ENCODE measurements at places on chromosomes 1 and 21.
A peak's percentile ranks its signal among the peaks of the same experiment; 100 is the strongest.

DNA sequence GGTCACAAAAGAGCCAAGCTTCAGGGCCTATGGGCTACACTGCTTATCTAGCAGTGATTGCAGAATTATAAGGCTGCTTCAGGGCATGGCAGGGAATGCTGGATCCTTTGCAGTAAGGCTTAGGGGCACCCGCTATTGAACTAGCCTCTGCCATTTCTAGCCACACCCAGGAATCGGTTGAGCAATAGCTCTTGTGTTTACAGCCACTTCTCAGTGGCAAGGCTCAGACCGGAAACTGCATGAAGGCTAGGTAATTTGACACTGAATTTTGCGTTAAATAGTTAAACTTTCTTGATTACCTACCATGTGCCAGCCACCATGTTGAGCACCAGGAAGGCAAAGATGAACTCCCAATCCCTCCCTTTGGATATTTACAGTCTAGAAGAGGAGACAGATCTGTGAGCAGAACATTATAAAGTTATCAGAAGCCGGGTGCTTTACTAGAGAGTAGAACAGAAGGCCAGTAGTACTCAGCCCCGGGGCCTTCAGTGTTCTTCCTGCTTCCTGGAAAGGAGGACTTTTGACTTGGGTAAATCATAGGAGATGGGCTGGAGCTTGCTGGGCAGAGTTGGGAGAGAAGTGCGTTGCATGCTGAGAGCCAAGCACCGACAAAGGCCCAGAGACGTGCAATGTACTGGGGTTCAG, 98.6 kb upstream of the LPGAT1 start:
- peak; percentile 87 for DNase-seq

DNA sequence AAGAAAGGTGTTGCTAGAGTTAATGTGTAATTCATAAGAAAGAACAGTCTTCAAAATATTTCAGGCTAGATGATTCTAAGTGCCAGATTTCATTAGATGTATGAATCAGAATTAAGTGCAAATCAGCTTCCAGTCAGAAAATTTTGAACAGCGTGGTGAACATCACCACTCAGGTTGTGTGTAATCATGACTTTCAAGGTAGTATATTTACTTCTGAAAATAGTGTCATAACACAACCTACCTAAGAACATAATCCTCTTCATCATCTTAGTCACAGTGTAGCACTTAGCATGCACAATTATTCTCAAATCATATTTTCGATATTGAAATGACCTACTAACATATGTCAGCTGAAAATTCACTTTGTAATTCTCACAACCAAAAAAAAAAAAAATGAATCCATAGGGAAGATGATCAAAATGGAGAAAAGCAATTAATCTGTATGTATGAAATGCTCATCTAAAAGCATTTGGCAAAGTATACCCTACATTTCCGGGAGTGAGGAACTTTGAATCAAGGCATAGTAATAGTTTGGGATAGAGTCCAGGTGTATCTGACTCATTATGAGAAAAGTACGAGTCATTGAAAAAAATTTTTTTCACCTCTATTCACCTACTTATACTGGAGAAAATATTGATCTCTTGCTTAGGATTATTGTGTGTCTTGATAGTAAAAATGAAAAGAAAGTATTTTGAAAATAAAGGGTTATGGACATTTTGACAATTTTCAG, 221.8 kb upstream of the CHRM3 start:
- DNase-seq: no peak

GRCh38 chr1:12098786-12099185, 35.7 kb downstream of the TNFRSF8 start:
- no peak for DNase-seq

- DNase-seq: no peak
Measured at GRCh38 chr1:3651026-3651929, 1.0 kb upstream of the TP73 start.

DNA sequence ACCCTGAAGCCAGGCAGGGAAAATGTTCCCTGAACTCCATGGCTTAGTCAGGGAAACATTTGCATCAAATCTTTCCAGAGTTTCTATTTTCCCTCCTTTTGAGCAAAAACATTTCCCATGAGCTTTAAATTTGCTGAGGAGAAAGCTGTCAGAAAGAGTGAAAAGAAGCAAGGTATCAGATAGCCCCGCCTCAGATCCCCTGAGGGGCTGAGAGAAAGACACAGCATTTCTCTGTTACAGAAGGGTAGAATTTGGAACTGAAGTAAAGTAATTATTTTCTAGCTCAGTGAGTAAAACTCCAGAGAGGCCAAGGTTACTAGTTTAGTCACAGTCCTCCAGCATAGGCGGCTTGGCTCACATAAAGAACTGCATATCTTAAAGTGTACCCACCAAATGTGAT, 10.6 kb downstream of the FMO1 start:
- DNase-seq: no peak

- DNase-seq: no peak
Measured at GRCh38 chr1:57353654-57354053, 70.2 kb downstream of the DAB1 start.

DNA sequence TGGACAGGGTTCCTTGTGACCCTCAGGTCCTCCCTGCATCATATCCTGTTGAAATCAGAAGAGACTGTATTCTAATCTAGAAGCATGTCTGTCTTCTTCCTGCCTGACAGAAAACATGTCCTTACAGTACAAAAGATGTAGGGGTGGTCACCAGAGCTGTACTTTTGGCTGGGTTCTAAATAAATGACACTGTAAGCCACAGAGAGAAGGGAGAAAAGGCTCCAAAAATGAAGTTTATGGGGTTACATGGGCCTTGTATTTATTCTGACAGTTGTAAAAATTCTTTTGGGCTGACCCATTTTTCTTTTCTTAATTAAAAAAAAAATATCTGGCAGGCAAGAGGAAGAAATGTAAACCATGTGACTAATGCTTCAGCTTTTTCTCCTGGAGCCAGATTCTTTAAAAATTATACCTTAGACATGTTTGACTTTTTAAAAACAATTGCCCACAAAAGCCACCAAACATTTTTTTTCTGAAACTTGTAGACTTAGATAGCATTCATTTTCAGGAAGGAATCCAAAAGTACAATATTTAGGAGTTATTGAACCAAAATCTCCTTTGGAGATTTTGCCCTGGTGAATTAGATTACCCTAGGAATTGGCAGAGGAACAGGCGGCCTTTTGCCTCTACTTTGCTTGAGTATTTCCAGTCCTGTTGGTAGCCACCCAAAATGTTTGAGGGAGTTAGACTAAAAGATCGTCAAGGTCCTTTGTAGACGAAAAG, 17.1 kb downstream of the RGL1 start:
- DNase-seq: no peak

- DNase-seq: no peak
Measured at GRCh38 chr1:81097860-81098259, 702.9 kb upstream of the ADGRL2 start.

DNA sequence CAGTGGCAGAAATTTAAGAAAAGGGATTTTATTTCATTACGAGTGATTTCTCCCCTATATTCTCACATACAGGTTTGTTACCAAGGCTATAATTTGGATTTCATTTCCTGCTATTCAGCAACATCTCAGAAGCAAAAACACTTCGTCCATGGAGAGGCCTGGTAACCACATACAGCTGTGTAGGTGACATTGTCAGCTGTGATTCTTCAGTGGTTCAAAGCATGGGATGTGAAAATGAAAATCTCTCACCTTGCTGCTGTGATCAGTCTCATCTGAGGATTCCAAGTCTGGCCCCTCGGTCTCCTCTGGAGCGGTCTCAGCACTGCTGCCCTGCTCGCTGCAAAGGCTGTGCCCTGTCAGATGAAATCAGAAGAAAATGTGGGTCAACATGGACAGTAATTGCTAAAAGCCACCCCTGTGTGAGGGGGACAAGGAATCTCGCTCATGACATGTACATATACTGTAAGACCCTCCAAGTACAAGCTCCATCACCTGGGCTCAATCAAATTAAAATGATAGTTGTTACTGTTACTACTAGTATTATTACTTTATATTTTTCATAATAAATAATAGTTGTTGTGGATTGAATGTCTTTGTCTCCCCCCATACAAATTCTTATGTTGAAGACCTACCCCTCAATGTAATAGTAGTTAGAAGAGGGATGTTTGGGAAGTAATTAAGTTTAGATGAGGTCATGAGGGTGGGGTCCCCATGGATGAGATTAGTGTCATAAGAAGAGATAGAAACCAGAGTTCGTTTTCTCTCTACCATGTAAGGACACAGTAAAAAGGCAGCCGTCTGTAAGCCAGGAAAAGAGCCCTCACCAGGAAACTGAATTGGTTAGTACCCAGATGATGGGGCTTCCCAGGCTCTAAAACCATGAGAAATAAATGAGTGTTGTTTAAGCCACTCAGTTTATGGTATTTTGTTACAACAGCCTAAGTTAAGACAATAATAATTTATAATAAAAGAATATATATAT, 126.7 kb upstream of the KRTAP19-8 start:
- no peak for DNase-seq

- DNase-seq: no peak
Measured at GRCh38 chr1:46770541-46770940, 28.3 kb upstream of the CYP4B1 start.

DNA sequence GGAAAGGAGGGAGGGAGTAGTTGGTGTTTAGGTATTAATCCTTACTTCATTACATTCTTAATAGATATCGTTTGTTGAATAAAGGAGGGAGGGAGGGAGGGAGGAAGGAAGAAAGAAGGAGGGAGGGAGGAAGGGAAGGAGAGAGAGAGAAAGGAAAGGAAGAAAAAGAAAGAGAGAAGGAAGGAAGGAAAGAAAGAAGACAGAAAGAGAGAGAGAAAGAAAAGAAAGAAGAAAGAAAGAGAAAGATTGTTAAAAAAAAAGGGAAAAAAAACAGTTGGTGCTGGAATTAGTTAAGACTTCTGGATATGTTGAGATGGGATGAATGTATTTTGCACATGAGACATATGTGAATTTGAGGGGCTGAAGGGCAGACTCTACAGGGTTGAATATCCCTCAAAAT, 44.1 kb upstream of the ZSWIM5 start:
- DNase-seq: no peak

GRCh38 chr1:172616636-172617035, 42.3 kb upstream of the FASLG start:
- DNase-seq: no peak

- DNase-seq: no peak
Measured at GRCh38 chr1:177063648-177064047, 100.9 kb downstream of the ASTN1 start.
